ENCODE measurements at places on chromosomes 4 and X.
A peak's percentile ranks its signal among the peaks of the same experiment; 100 is the strongest.

- no peak for DNase-seq
Measured at GRCh38 chr4:67725981-67726380, 25.0 kb upstream of the UBA6 start.

DNA sequence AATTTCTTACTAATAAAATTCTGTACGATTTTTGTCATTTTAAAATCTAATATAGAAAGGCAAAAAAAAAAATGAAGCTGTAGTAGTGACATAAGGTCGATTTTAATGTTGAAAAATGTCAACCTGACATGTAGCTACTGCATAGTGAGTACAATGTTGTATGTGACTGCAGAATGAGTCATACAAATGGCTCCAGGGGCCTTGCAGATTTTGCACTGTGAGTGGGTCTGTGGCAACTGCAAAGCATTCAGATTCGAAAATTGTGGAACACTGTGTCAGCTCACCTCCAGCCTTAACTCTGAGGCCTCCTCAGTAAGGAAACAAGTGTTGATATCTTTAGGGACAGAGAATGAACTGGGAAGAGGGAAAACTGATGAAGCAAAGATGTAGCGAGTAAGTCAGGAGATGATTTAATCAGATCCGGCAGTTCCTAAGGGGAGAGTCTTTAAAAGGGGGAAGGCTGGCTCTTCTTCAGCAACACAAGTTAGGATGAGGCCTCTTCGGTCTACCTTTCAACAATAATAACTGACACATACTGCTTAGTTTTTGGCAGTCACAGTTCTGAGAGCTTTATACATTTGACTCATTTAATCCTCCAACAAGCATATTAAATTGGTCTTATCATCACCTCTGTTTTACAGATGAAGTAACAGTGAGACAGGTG, 24.9 kb downstream of the TKTL2 start:
- DNase-seq = peak; percentile 2

- DNase-seq = no peak
Measured at GRCh38 chrX:155899366-155899765, 18.2 kb downstream of the VAMP7 start.

DNA sequence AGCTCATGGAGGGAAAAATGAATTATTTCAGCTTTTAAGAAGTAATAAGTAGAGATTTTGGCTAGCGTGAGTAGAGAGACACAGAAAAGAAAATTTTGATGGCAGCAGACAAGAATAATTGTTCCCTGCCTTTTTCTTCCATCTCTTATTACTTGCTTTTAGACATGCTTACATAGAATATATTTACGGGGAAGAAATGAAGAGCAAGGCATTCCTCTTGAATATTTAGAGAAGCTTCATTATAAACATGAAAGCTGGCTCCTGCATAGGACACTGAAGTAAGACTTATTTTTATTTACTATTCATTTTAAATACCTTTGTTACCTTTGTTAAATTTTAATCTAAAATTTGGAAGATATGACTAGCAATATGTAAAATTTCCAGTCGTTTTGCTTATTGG, 32.2 kb downstream of the DCK start:
- DNase-seq = no peak

GRCh38 chrX:100747090-100747489, 15.2 kb upstream of the SYTL4 start:
- no peak for DNase-seq

All from head of caudate nucleus (tissue), 42 donors.